ENCODE measurements at places on chromosomes 16 and 17.
A peak's percentile ranks its signal among the peaks of the same experiment; 100 is the strongest.

GRCh38 chr17:10162096-10162495, 36.3 kb downstream of the GAS7 start:
- no peak for DNase-seq

- no peak for DNase-seq
Measured at GRCh38 chr17:2468270-2468669, 43.4 kb downstream of the METTL16 start.

- no peak for DNase-seq
Measured at GRCh38 chr17:48322060-48322459, 108.0 kb downstream of the SKAP1 start.

DNA sequence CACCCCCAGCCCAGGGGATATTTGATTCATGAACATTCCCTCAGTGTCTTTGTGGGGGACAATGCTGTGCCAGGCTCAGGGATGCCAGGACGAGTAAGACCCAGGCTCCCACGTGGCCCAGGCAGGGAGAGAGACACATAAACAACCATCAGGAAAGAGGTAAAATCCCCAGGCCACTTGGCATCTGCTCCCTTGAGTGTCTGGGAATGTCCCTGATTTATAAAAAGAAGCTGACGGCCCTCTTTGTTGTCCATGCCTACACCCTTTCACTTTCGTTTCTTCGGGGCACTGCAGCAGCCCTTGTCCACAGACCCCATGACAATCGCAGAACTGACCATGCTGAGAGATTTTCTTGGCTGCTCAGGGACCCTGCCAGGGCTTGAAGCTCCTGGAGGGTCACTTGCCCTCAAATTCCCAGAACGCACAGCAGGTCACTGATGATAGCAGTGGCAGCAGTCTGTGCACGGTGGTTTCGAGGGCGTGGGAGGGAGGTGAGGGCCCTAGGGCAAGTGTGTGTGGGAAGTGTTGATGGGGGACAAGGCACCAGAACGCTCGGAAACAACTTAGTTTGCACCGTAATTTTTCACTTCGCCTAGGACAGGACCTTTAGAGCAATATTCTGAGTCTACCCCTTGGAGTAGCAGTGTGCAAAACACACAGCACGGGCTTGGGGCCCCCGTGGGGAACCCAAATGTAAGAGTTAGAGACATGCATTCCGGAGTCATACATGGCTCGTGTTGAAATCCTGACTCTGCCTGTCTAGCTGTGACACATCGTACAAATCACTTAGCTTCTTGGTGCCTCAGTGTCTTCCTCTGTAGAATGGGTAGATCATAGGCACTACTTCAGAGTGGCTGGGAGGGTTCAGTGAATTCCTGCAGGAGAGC, 4.7 kb downstream of the NOD2 start:
- no peak for DNase-seq

DNA sequence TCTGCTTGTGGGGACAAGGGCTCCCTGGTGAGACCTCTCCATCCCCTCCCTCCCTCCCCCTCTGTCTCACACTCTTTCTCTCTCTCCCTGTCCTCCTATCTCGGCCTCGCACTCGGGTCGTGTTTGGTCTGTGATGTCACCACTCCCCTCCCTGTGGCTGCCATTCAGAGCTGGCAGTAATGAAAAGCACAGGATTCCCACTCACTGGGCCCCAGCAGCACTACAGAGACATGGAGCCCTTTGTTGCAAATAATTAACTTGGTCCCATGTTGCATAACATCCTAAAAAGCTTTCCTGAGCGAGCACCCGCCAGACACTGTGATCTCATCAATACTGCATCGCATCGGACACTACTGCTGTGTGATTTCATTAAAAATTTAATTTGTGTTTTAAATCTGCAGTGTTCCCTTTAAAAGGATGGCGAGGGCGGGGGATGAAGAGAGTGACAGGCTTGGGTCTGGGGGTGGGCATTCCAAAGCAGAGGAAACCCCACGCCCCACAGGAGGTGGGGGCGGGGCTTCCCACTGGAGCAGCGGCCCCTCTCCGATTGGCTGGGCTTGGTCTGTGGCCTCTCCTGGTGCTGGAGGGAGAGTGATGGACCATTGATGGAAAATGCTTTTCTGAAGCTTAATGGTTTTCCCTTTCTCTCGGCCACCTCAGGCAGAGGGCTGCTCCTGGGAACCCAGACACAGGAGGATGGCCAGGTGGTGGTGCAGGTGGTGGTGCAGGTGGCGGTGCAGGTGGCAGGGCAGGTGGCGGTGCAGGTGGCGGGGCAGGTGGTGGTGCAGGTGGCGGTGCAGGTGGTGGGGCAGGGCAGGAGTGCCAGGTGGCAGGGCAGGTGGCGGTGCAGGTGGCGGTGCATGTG, 15.3 kb upstream of the NPTX1 start:
- peak; percentile 45 for DNase-seq

GRCh38 chr16:85612801-85613603, at the start of gene GSE1:
TSS of gene GSE1 (plus strand) at chr16:85613322. CDS start at chr16:85613392, 70 bp downstream.
- DNase-seq: peak; percentile 95

- DNase-seq: no peak
Measured at GRCh38 chr17:76820561-76820960, 47.6 kb upstream of the MGAT5B start.

GRCh38 chr17:61783556-61784304, 79.6 kb downstream of the BRIP1 start:
- no peak for DNase-seq

GRCh38 chr17:65366102-65366844, 195.2 kb downstream of the AXIN2 start:
- no peak for DNase-seq

- peak; percentile 56 for DNase-seq
Measured at GRCh38 chr17:17729620-17730249, 48.5 kb downstream of the RAI1 start.

DNA sequence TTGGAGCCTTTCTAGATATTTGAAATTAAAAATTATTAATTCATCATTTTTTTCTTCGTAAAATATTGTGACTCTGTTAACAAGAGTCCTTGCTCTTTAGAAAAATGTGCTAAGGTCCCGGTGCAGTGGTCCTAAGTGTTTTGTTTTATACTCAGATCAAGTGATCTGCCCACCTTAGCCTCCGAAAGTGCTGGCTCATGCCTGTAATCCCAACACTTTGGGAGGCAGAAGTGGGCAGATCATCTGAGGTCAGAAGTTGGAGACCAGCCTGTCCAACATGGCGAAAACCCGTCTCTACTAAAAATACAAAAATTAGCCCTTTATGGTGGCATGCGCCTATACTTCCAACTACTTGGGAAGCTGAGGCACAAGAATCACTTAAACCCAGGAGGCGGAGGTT, 82.6 kb upstream of the LGALS9 start:
- DNase-seq: no peak

- no peak for DNase-seq
Measured at GRCh38 chr17:82553210-82553930, 33.8 kb downstream of the FOXK2 start.

GRCh38 chr17:58367461-58367860, 15.5 kb upstream of the SUPT4H1 start:
- no peak for DNase-seq

GRCh38 chr17:17573912-17574311, 17.6 kb downstream of the PEMT start:
- DNase-seq: no peak

DNA sequence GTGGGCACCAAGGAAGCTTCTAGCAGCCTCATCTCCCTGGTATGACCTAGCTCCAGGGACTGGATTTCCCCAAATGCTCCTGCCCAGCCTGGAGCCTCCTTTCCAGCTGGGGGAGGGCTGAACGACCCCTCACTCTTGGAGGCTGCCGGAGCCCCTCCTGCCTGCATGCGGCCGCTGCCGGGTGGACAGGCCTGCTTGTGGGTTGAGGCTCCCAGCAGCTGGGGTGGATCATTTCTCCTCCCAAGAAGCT, 213.6 kb downstream of the SEC14L1 start:
- no peak for DNase-seq

DNA sequence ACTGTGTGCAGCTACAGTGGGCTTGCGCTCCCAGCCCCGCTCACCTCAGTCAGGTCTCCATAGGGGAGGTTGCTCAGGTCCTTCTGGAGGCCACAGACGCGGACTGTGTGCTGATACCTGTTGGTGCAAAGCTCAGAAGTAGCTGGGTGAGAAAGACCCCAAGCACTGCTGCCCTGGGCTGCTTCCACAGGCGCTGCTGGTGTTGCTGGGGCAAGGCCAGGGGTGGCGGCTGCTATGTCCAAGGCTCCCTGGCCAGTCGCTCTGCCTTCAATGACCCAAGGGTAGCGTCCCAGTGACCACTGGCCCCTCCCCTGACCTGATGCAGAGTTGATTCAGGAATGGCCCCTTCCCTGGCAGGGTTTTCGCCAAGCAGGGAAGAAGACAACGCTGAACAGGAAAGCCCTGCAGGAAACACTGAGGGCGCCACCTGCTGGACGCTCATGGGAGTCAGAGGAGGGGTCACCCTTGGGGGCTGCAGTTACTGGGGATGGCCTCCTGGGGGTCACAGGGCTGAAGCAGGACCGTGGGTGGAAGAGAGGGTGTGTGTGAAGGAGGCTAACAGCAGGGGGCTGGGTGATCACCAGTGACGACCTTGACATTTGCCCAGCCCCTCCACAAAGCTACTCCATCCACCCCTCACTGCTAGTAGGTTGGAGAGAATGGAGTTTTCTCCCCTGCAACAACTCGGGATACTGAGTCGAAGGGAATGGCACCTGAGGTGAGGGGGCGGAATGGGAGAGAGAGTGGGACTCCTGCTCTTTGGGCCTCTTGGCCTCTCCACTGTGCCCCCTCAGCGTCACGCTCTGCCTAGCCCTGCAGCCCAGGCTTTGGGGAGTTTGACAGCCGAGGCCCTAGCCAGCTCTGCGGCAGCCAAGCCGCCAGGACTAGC, 38.3 kb downstream of the ABCC12 start:
- peak; percentile 68 for DNase-seq

DNA sequence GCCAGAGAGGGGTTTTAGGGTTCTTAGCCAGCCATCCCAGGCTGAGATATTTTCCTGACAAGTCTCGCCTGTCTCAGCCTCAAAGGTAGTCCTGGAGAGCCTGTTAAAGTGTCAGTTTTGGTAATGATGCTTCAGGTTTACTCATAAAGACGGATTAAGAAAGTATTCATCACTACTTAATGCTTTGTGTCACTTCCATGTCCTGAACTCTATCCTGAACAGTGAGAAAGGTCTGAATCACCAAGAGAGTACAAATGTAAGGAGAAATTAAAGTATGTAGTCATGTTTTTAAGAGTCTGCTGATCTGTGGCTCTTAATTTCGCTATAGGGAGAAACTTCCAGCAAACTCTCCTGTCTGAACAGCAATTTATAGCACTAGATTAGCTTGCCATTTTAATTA, 14.0 kb downstream of the RPGRIP1L start:
- no peak for DNase-seq

GRCh38 chr17:82497483-82498405, 21.8 kb upstream of the FOXK2 start:
- DNase-seq: peak; percentile 36

DNA sequence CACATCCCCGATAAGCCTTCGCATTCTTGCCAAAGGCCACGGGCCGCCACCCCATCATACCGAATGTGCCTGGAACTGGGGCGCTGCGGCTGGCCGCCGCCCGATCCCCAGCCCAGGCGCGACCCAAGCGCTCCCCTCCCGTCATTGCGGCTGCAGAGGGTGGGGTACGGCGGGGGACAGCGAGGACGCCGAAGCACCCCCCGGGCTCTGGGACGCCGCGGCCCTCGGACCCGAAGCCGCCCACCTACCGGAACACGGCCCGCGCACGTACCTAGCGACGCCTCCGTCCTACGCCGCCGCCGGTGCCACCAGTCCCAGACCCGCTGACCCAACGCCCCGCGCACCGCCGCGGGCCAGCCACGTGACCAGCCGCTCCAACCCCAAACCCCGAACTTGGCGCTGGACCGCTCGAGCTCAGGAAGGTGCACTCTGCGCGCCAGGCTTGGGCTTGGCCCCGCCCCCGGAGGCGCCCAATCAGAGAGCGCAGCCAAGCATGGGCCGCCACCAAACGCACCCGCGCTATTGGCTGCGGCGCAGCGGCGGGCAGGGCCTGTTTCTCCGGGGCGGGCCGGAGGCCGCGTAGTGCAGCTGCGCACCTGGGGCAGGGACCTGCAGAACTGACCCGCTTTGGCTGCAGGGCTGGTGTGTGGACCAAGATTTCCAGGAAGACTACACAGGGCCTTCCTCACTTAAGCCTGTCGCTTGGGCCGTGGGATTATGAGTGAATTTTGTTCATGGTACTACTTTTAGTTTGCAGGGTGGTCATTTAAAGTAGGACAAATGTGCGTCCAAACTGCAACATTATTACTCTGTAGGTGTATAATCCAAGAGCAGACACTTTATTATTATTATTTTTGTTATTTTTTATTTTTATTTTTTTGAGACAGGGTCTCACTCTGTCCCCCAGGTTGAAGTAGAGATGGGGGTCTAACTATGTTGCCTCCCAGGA, at the start of gene SHMT1:
TSS of gene SHMT1 (minus strand) at position 450 of the 949 bp plus-strand sequence. CDS start 7,569 bp downstream, outside the sequence.
- peak; percentile 95 for DNase-seq
